ENCODE measurements at places on chromosomes 12 and 14.

- DNase-seq = no peak
Observed at GRCh38 chr14:59711080-59711479, 134.5 kb upstream of the CCDC175 start.

GRCh38 chr14:30985796-30986195 lies 39.7 kb upstream of the AP4S1 start:
- no peak for DNase-seq

DNA sequence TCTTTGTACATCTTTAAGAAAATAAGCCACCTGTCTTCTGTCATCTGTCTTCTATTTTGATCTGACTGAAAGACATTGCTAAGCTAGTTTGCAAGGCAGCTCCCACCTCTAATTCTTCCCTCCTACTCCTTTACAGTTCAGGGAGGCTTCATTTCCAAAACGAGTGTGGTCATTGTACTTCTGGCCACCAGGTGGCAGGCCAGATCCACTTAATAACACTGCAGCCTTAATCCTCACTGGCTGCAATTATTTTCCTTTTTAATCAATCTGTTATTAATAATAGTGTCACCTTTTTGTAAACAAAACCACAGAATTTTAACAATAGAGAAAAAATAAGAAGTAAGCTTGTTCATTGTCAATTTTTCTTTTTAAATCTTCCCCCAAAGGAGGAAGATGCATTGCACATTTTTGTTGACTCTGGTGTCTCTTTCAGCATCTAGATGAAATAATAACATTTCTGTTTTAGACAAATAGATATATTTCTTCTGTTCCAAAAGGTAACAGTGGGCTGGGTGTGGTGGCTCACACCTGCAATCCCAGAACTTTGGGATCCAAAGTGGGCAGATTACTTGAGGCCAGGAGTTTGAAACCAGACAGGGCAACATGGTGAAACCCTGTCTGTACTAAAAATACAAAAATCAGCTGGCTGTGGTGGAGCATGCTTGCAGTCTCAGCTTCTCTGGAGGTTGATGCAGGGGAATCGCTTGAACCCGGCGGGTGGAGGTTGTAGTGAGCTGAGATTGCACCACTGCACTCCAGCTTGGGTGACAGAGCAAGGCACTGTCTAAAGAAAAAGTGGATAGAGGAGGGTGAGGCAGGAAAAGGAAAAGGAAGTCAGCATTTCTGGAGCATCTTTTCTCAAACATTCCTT lies 23.3 kb downstream of the GABARAPL1 start:
- peak; percentile 14 for DNase-seq

GRCh38 chr14:104075530-104076151 lies 9.9 kb upstream of the ASPG start:
- no peak for DNase-seq

DNA sequence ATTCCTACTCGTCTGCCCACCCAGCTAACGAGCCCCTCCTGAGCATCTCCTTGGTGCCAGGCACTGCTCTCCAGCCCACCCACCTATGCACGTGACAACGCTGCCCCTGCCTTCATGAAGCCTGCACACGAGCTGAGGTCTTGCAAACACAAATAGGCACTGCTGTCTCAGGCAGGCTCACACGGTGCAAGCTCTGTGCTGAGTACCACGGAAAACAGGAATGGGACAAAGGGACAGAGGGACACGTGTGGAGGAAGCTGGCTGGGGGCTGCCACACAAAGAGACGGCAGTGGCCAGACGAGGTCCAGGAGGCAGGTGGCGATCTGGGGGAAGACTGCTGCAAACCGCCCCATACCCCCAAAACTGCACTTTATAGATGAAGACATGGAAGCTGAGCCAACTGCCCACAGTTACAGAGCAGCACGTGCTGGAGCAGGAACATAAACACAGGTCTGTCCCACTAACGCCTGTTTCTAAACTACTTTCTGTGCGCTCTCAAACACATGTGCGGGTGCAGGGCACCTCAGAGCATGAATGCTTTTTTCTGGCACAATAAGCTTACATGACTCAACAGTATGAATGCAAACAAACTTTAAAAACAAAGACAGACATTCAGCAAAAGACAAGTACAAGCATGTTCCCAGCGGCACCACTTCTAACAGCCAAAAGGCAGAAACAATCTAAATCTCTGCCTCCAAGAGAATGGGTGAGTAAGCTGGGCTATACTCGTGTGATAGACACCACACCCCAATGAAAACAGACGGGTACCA lies 64.5 kb downstream of the AMN start:
- no peak for DNase-seq

Data from stimulated activated CD4-positive, alpha-beta T cell treated with anti-CD3 and anti-CD28 coated beads, Interleukin-12 subunit alpha, Interleukin-12 subunit beta, amount 100 ng/mL, for 24 hours (primary cell).